ENCODE measurements at places on chromosomes 7 and 10.

DNA sequence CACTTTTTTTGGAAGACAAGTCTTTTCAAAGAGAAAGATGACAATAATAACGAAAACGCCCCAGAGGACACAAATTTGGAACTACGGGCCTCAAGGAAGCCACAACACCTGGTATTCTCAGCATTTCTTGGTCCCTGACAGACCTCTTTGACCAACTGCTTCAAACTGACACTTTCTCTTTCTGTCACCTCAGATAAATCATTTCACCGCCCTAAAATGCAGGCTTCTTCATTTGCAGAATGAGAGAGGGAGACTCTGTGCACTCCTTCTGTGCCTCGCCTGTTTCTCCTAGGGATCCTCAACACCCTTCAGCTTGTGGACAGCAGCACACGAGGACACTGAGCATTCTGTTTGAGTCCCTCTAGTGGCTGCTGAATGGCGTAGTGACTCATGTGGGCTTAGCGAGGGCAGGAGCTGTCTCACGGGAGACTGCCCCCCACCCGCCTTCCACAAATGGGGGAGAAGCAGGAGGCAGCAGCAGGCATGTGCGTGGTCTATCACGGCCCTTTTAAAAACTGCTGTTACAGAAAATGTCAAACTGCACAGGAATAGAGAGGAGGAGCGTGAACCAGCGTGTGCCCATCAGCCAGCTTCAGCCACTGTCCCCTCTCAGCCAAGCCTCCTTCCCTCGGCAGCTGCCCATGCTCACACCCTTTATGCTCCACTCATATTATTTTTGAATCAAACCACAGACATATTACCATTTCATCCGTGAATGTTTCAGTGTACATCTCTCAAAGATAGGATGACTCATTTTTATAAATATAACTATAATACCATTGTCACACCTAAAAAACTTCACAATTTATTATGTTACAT is 41.4 kb downstream of the GSDME start:
- DNase-seq = no peak

- DNase-seq = no peak
Observed at GRCh38 chr10:79346388-79347225, 662 bp upstream of the PPIF start.

DNA sequence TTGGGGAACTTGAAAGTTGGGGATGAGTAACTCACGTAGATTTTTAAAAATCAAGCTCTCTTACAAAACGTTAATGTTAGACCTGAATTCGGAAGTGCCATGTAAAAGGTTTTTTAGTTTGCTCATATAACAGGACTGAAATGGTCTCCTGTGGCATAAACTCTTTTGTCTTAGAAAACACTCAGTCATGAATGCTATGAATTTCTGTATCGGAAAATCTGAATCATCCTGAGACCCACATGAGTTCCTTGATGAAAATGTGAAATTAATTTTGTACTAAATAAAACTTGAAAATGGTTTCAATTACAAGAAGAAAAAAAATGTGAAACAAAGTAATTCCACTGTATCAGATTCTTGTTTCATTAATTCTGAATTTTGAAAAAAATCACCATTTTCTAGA is 134.8 kb upstream of the BMPER start:
- DNase-seq = no peak

DNA sequence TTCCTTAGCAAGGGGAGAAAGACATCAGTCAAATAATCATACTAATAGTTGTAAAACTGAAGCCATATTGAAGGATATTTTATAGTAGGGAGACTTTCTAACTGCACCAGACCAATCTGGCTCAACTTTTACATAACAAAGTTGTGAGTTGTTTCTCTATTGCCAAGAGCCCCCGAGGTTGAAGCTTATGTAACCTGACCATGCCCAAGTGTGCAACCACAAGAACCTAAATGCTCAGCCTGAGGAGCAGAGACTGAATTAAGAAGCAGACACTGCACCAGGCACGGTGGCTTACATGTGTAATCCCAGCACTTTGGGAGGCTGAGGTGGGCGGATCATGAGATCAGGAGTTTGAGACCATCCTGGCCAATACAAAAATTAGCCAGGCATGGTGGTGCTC is 77.3 kb upstream of the ARMC3 start:
- DNase-seq = no peak
